ENCODE measurements at places on chromosomes 13 and 19.

- DNase-seq, result no peak
Measured at GRCh38 chr13:37769078-37769477, 100.5 kb downstream of the TRPC4 start.

DNA sequence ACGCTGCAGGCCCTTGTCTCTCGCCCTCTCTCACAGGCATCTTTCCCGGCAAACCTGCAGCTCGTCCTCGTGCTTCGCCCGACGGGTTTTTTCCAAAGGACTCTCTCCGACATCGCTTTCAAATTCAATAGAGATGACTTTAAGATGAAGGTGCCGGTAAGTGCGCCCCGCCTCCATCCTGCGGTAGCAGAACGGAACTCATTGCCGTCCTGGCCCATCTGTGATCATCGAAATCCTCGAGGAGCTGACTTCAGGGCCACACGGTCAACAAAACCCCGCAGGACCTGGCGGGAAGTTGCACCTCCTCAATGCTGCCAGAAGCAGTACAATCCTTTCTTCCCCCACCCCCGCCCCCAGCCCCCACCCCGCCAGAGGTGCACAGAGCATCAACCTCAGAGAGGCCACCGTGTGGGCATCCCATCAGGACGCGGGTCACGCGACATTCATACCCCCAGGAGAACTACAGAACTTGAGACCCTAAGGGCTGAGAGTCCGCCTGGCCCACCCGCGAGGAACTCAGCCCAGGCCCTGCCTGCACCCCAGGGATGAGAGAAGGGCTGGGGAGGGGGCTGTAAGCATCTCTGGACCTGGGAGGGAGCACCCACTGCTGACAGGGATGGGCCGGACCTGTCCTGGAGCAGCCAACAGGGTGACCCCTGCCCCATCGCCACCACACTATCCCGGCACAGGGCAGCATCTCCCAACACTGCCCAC is 44.9 kb upstream of the F7 start:
- DNase-seq, result no peak

DNA sequence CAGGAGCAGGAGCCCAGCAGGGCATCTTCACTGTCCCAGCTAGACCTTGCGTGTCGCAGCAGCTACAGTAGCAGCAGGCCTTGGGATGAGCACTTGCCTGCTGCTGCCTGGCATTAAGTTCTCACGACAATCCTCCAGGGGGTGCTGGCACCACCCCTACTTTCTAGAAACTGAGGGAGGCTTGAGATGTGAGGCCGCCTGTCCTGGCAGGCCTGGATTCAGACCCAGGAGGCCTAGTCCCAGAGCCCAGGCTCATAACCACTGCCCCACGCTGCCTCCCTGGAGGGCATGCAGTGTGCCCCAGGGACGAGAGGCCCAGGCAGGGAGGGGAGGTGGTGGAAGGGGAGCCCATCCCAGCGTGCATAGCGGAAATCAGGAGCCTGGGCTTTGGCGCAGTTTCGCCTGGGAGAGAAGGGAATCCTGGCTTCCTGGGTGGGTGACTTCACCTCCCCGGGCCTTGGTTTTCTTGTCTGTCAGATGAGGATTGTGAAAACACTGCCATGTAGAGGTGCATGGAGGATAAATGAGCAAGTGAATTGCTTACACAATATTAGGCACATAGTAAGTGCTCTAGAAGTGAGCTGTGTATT is 26.1 kb downstream of the PPP5C start:
- no peak for DNase-seq

DNA sequence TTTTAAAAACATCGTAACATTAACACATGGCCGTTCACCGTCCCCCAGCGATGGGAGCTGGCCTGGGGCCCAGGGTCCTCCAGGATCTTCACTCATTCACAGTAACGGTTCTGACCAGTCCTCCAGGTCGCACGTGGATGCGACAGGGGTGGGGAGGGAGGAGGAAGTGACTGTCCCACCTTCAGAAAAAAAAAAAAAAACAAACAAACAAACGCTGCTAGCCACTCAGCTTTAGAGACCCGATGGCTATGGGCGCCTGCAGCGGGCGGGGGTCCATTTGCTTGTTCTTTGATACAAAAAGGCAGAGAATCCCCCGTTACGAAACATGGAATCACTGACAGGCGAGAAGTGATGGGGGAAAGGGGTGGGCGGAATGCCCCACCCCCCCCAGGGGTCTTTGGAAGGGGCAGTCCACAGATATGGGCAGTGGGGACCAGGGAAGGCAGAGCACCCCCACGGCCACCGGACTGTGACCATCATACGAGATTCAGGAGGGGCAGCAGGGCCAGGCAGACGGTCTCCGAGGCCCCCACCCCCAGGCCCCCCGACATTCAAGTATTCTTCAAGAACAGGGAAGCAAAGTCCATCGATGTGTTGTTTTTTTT is 13.3 kb downstream of the MKNK2 start:
- no peak for DNase-seq

GRCh38 chr19:10881403-10882107 is 10.2 kb downstream of the CARM1 start:
- no peak for DNase-seq

GRCh38 chr19:13935765-13936510 is 2.3 kb downstream of the PODNL1 start:
- DNase-seq, result no peak

DNA sequence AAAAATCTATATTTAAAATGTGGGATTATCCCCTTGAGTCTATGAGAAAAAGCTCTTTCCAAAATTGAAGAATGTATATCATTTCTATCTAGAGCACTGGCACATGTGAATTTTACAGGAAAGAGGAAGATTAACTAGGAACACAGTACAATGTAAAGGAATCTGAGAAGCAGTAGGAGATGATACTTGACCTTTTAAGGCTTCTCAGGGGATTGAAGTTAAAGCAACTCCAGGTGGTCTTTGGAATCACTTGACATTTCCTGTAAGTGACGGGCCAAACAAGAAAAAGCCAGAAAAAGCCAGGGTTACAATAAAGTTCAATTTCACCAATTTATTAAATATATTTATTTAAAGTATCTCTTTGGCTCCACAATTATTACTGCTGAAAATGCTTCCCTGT is 1373.9 kb downstream of the OLFM4 start:
- DNase-seq, result no peak

- no peak for DNase-seq
Measured at GRCh38 chr19:4969292-4969771, 419 bp downstream of the KDM4B start.

DNA sequence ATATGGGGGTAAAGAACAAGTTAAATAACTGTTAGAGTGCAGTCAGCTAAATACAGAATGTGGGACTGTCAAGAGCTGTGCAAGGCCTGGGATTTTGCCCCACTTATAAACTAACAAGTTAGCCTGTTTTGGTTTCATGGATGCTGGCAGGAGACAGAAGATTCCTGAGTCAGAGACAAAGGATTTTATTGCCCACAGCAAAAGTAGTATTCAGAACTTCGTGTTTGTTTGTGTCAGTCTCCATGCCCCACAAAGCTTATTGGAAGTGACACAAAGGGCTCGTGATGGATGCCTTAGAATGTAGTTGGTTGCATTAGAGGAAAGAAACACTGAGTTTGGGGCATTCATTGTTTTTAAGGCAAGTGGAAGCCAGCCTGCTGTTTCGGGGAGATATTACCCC is 22.2 kb upstream of the SPRYD7 start:
- DNase-seq, result no peak

All from BJ (cell line).